ENCODE measurements at places on chromosomes 1 and 21.

GRCh38 chr1:84344286-84344685, 42.8 kb downstream of the SAMD13 start:
- DNase-seq: no peak

- DNase-seq: no peak
Measured at GRCh38 chr1:237105826-237106225, 63.8 kb downstream of the RYR2 start.

GRCh38 chr1:189424746-189425331, 1052.8 kb downstream of the BRINP3 start:
- no peak for DNase-seq

GRCh38 chr21:33023574-33024200, 2.0 kb upstream of the OLIG2 start:
- DNase-seq: no peak

- DNase-seq: no peak
Measured at GRCh38 chr1:101360506-101360905, 123.7 kb downstream of the S1PR1 start.

DNA sequence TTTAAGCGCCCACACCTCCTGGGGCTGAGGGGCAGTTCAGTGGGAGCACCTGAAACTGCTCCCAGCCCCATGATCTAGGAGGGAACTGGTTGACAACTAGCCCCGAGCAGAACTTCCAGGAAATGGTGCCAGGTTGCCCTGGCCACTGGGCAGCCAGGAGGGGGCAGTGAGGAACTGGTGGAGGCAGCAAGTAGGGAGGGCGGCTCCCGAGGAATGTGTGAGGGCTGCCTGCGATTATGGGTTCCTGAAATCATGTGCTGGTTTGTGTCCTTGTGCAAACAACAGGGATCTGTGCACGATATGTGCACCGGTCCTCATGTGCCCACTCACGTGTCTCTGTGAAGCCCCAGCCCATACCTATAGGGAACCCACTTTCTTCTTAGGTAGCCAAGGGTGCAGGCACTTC, 9.9 kb downstream of the GPR3 start:
- DNase-seq: no peak

GRCh38 chr1:202046227-202046626, 35.8 kb downstream of the ELF3 start:
- no peak for DNase-seq

DNA sequence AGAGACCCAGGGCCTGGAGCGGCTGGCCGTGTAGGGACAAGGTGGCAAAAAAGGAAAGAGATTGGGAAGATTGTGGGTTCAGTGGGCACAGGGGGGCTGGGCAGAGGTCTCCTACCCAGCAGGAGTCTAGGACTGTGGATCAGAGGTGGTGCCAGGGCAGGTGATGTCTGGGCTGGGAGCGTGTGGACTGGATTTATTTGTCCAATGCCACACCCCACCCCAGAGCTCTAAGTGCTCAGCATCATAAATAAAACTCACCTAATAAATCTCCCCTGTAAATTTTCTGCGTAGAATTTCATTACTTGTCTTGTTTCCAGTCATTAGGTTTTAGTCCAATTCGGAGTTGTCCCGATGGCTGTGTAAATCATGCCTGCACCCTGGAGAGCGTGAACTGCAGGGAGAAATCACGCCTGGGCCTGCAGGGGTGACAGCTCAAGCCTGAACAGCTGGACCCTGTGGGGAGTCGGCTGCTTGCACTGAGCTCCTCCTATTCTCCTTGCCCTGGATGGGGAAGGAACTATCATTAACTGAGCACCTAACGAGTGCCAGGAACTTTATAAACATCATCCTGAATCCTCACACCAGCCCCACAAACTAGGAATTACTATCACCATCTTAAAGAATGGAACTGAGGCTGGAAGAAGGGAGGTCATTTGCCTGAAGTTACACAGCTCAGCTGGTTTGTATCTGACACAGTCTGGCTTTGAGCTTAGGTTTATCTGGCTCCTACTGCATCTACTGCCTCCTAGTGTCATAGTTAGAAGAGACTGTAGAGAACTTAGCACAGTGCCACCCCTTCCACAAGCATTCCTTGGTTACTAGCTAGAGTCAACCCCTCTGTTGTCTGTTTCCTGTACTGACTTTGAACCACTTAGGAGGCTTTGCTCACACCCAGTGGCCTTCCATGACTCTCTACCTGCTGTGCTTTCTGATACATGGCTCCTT, 25.0 kb upstream of the POU3F1 start:
- no peak for DNase-seq

DNA sequence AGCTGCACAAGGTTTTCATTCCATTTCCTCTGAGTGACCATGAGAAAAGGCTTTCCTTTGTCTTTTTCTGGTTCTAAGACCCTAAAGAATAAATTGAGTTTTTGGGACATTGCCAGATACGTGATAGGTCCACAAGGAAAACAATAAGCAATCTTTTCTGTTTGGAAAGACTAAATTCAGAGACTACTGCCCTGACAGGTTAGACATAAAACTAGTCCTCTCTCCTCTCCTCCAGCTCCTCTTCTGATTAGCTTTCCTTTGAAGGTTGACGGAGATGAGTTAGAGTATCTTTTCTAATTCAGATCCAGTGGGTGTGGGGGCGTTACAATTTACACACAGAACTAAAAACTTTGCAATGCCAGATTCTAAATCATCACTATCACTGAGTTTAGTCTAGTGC, 57.8 kb upstream of the C1orf53 start:
- no peak for DNase-seq

DNA sequence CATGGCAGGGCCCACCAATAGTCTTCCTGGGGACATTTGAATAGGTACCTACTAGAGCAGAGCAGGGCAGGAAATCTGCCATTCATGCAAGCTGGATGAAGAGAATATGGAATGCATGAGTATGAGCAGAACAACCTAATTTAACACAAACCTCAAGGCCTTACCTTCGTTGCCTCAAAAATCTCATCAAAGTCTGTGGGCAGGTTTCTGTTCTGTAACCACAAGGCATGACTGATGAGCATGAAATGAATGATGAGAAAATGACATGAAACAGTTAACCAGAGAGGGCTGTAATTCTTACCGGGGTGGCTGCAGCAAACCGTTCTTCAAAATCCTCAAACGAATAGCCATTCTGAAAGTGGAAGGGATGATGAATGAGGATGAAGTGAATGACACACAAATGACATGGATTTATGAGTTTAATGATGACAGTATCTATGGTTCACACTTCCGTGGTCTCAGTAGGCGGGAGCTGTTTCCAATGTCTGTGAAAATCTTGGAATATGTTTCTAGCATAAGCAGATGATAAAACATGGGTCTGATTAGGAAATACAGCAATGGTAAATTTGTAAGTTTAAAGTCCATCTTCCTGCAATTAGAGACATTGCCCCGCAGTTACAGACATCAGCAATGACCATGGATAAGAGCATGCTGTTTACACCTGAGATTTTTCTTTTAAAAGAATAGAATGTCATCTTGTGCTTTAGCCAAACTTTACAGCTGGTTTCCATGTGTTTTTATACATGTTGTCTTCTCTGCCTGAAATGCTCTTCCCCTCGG, 67.6 kb upstream of the C8B start:
- no peak for DNase-seq

DNA sequence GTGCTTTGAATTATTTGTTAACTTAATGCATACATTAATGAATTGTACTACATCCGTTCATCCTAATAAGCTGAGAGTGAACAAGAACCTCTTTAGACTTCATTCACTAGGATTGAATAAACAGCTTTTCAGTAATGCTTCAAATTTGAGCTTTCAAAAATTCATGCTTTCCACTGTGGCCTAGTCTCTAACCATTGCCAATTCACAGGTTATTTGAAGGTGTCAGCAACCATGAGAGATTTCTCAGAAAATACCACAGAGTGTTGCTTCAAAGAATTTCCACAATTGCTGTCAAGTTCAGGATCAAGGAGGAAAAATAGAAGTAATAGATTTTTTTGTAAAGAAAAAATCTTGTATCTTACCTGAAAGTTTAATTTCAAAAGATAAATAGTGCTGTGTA, 72.7 kb downstream of the AK5 start:
- no peak for DNase-seq

- DNase-seq: no peak
Measured at GRCh38 chr1:163876546-163876945, 554.8 kb downstream of the NUF2 start.

DNA sequence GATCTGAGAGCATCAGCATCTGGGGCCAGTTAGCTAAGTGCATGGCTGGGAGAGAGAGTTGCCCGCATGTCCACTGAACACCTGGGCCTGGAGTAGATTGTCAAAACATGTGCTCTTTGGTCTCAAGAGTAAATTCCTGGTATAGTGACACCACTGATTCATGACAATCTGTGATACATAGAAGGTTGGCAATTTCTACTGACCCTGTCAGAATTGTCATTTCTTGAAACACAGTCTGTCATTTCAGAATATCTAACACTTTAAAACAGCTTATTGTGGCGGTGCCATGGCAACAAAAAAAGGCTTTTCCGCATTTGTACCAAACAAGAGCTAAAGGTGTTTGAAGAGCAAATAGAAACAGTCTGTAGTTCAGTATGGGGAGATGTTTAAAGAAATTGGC, 186.4 kb upstream of the FAM78B start:
- no peak for DNase-seq

DNA sequence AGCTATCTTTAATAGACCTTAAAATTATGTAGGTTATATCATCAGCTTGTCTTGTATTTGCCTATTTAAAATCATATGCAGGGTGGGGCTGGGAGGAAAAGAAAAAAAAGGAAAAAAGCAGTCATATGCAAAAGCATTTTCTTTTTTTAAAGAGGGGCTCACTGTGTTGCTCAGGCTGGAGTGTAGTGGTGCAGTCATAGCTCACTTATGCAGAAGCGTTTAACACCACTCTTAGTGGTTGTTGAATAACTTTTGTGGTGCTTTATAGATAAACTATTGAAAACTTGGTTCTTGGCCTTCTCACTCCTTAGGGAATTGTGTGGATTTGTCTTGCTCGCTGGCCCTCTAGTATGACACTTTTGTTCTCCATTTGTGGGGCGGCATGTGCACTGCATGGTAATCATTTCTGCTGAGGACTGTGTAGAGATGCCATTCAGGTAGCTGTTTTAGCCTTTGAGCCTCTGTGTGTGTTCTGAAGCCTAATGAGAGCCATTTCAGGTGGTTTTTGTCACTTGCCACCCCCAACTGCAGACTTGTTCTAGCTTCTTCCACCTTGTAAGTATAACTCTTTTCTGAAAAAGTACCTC, 77.8 kb downstream of the KIF1B start:
- no peak for DNase-seq

GRCh38 chr1:78526496-78526895, 35.7 kb downstream of the PTGFR start:
- DNase-seq: no peak

- DNase-seq: no peak
Measured at GRCh38 chr1:234886081-234886984, 242.3 kb downstream of the TOMM20 start.

DNA sequence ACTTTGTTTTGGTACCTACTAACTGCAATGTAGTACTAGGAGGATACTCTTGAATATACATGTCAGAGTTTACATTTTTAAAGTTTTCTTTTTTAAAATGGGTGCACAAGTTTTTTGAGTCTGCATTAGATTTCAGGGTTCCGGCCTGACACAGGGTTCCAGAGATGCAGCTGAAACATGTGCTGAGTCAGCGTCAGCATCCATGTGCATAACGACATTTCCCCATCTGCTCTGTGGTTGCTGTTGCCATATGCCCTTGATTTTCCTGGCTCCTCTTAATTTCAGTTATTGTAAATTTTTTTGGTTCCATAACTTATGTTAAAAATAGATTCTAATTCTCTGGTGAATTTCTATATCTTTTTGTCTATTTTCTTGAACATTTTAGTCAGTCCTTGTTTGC, 12.3 kb upstream of the METTL13 start:
- no peak for DNase-seq

DNA sequence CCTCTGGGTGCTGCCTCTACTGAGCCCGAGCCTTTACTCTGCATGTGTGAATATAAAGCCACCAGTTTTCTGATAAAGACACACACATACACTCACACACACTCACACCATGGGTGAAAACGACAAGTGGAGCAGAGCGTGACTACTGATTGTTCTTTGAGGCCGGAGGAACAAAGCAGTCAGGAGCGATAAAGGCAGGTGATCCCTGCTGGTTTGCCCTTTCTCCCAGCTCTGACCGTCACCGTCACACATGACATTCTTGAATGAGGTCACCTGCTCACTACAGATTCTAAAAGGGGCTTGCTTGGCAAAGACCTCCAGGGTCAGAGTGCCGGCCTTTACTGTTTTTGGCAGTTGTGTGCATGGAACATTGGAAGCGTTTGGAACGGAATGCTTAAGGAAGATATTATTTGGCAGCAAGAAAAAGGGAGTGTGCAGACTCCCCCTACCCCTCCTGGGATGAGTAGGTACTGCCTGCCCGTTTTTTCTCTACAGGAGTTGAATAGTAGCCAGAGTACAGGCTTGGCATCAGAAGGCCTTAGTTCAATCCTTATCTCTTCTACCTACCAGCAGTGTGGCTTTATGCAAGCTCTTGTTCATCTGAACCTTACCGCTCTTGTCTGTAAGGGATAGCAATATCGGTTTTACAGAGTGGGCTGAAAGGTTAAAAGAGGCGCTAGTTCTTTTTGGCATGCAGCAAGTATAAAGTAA, 79.7 kb downstream of the PBX1 start:
- DNase-seq: no peak

- DNase-seq: no peak
Measured at GRCh38 chr1:186541003-186541402, 80.1 kb upstream of the PDC start.

GRCh38 chr1:87642581-87643221, 314.0 kb downstream of the LMO4 start:
- no peak for DNase-seq

DNA sequence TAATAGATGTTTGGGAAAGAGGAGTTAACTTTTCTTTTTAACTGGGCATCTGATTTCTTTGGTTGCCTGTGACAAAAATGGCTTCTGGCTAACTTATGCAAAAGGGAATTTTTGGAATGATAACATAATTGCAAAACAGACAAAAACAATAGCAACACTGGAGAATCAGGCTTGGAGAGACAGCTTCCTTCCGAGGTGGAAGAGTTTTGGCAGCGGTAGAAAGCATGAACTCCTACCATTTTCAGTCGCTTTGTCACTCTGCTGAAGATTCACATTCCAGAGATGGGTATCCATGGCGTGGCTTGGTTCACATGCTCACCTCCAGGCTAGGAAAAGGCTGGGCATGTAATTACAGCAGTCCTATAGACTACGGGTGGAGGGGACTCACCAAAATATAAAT, 17.2 kb upstream of the FGGY start:
- DNase-seq: no peak

DNA sequence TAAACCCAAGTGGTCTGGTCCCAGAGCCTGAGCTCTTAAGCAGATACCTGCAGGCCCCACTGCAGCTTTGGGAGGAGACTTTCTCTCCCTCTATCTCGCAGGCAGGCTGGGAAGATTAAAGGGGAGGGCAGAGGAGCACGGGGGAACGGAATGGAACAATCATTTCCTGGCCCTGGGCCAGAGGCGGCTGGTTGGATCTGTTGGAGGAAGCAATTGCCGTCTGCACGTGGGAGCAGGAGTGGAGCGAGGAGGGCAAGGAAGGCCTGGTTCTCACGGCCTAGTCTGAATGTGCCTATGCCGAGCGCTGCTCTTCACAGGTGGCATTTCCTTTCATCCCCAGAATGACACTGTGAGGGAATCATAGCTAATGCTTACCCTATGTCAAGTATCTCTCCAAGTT, 23.7 kb downstream of the NKAIN1 start:
- DNase-seq: no peak
